Spleen (tissue), 13 donors: ENCODE measurements at places on chromosomes 6 and 20. TPM values are rescaled to one million over a fixed set of nuclear protein-coding genes. Genes with fewer than 3 reads are reported as not detected.
A peak's percentile ranks its signal among the peaks of the same experiment; 100 is the strongest.

DNA sequence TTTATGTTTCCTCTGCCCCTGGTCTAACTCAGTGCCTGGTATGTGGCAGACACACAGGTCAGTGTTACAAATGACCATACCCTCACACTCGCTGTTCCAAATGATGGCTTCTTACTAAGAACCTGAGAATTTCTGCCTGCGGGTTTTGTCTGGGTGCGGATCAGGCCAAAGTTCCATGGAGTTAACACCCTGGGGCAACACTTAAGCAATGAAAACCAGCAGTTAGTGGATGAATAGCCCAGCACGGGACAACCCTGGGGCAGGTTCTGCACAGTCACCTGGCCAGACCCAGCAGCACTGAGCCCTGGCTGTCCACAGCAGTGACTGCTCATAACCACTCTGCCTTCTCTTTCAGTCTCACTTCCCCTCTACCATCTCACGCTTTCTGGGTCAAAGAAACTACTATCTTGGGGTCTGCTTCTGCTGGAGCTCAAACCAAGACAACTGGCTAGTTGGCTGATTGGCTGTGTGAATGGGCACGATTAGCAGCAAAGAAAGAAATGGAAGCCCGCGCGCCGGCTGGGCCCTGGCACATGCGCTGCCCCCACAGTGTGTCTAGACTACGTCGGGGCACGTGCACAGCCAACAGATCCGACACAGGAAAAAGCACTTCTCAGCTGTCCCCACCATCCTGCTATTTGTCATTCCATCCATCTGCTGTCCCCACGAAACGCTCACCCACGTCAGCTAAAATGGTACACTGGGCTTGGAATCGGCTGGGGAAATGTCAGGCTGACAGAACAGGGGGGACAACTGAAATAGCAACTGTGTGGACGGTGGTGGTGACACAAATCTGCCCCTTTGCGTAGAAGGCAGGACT, 36.6 kb downstream of the MGME1 start:
- peaks cover 16% of the 10 kb centered on the region for H3K4me1 ChIP-seq
- no peaks in the 10 kb centered on the region for H3K36me3 ChIP-seq
- H3K27me3 ChIP-seq, result no peaks in the 10 kb centered on the region
- no peak overlapping the region for H3K27ac ChIP-seq

- no peak overlapping the region for H3K4me3 ChIP-seq
- no peaks in the 10 kb centered on the region for H3K27me3 ChIP-seq
- no peaks in the 10 kb centered on the region for H3K36me3 ChIP-seq
- DNase-seq, result no peak
- H3K27ac ChIP-seq, result no peak overlapping the region
Measured at GRCh38 chr6:139758209-139758611, 383.8 kb upstream of the CITED2 start.

- H3K4me3 ChIP-seq, result no peak overlapping the region
- peak overlapping the region; percentile 53 for H3K27ac ChIP-seq
- H3K36me3 ChIP-seq, result peaks cover 19% of the 10 kb centered on the region
- peak; percentile 27 for DNase-seq
Measured at GRCh38 chr6:157670466-157671186, 152.4 kb upstream of the SNX9 start.

GRCh38 chr20:24418731-24419130, 50.7 kb upstream of the SYNDIG1 start:
- H3K36me3 ChIP-seq, result no peaks in the 10 kb centered on the region
- no peak overlapping the region for H3K4me3 ChIP-seq
- no peaks in the 10 kb centered on the region for H3K4me1 ChIP-seq
- peaks cover 7% of the 10 kb centered on the region for H3K27me3 ChIP-seq

Gene ARFGEF3
- total RNA-seq, result 1.7 TPM

DNA sequence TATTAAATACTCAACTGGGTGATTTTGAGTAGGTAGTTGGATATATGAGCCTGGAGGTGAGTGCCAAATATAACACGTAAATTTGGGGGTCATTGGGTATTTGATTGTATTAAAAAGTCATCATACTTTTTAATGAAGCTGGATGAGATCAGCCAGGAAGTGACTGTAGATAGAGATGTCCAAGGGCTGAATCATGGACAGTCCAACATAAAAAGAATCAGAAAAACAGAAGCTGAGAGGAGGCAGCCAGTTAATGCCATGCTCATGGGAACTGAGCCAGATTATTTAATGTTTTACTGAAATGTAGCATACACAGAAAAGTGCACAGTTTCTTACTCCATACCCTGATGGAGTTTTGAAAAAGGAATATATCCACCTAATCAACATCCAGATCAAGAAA, 435.5 kb upstream of the PLCB4 start:
- no peaks in the 10 kb centered on the region for H3K36me3 ChIP-seq
- H3K4me3 ChIP-seq, result no peak overlapping the region
- no peak for DNase-seq
- H3K27me3 ChIP-seq, result no peaks in the 10 kb centered on the region

GRCh38 chr20:57630061-57630460, 9.8 kb upstream of the ZBP1 start:
- peaks cover 36% of the 10 kb centered on the region for H3K4me1 ChIP-seq
- DNase-seq, result peak; percentile 76
- no peaks in the 10 kb centered on the region for H3K36me3 ChIP-seq
- peak overlapping the region; percentile 19 for H3K4me3 ChIP-seq
- no peaks in the 10 kb centered on the region for H3K27me3 ChIP-seq

Gene VAPB
- 32.5 TPM for total RNA-seq
